Activated CD4-positive, CD25-positive, alpha-beta regulatory T cell (primary cell): ENCODE measurements at places on chromosomes 11 and 22.

DNA sequence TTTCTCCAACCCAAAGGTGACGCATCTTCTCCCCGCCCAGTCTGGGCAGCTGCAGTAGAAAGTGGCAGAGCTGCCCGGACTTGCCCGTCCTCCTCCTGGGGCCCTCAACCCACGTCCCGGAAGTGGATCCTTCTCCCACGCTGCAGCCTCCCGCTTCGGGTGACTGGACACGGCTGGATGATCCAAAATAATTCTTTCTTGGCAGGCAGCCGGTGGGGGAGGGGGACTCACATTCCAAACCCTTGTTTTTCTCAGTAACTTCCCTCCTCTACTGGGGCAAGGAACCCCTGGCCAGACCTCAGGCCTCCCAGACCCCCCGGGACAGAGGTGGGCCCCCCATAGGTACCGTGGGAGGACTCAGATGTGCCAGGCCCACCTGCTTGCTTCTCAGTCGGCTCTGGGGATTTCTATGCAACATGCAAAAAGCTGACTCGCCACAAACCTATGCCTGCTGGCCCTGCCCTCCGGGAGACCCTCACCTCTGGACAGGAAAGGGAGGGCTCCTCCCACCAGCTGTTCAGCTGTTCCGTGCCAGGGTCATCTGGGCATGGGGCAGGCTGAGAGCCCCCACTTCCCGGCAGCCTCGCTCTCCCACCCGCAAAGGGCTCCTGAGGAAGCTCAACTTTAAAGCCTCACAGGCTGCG lies 1.4 kb downstream of the PLXNB2 start:
- no peak for DNase-seq

DNA sequence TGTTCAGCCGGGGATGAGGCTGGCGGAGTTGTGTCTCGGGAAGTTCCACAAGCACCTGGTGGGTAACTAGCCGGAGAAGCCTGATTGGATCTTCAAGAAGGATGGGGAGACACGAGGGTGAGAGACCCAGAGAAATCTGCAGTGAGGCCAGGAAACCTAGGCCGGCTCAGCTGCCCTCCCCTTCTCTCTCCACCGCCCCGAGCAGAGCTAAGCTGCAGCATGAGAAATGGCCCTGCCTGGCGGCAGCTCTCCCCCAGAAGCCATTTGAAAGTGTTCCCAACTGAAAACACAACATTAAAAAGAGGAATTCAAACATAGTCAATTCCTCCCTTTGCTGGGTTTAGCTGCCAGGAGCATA lies 77.8 kb upstream of the SHISAL1 start:
- DNase-seq: no peak

DNA sequence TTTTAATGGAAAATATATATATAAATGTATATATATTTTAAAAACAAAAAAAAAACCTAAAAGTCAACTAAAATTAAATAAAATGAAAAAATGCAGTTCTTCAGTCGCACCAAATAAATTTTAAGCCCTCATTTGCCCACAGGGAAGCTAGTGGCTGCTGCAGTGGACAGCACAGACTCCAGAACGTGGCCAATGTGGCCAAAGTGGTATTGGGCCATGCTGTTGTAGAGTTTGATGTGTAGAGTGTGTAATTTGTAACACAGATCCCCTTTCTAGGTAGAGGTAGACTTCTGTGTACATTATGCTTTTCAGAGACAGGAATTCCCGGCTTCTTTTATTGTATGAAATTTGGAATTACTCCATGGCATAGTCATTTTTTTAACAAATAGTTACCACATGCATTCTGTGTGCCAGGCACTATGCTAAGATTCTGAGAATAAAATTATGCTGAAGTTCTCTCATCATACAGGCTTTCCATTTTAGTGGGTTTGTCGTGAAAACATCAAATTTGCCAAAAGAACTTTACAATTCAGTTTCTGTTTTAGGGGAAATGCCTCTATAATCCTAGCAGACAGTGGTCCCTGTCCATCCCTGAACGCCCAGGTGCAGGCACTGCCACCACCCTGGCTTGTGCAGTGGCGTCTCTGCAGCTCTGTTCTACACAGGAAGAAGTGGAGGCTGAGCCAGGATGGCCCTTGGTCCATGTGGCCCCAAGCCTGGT lies 68.5 kb downstream of the MED15 start:
- no peak for DNase-seq

GRCh38 chr11:111603611-111604130 lies 1.4 kb downstream of the SIK2 start:
- no peak for DNase-seq

- DNase-seq: no peak
Observed at GRCh38 chr11:11427542-11427941, 74.5 kb upstream of the CSNK2A3 start.

DNA sequence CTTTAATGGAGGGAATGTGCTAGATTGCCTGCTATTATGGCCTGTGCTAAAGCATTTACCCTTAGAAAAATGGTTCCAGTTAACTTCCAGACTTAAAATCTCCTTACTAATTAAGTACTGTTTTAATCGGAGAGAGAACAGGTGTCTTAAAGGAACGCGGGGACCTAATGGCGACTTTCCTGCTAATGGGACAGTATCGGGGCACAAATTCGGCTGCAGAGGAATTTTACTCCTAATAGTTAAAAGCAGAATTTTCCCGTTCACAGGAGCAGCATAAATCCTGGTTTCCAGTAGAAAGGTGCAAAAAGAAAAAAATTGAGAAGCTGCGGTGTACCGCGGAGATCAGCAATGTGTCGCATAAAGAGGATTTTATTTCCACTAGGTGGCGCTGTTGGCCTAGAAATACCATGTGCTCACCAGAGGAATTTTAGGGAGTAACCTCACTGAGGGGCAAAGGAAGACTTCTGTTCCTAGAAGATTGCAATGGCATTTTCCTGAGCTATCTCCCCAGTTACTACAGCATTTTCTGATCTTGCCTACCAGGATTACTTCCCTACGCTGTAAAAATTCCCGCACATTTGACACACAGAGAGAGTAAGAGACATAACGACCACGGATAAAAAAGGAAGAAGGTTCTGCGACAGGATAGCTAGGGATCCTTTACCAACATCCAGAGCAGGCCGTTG lies 44.5 kb downstream of the ZNF280B start:
- DNase-seq: peak; percentile 7

- DNase-seq: no peak
Observed at GRCh38 chr11:1116666-1117390, 40.9 kb upstream of the MUC5AC start.

- no peak for DNase-seq
Observed at GRCh38 chr22:20751185-20751851, 22.6 kb upstream of the SERPIND1 start.

DNA sequence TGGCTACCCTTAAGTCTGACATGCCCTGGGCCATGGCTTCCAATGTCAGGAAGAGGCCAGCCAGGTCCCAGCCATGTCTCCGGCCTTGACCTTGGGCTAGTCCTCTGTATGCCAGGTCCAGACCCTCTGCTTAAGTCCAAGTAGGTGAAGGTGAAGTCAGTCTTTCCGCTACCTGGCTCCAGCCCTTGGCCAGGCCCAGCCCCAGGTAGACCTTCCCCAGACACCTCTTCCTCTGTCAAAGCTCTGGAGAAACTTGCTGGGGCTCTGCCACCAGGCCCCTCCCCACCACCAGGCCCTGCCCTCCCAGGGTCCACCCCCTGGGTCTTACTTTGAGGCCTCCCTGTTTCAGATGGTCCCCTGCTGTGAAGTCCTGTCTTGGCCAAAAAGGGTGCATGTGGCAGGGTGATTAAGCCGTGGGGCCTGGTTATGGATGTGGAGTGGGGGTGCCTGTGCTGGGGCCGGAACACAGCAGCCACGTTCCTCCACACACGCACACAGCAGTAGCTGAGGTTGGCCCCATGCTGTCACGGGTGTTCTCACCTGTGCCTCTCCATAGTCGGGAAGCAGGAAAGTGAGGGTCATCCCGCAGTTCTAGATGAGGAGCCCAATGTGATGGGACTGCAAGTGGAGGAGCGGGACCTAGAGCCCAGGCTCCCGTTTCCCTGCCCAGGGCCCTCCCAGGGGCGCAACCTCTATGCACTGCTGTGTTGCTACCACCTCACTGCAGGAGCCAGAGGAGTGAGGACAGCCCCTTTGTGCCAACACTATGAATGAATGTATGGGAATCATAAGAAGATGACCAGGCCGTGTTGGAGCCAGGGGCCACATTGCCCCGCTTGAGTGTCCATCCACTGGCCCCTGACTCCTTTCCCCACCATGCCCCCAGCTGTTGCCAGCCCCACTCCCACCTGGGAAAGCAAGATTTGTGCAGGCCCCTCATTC lies 72.2 kb downstream of the LINC01488 start:
- DNase-seq: no peak

DNA sequence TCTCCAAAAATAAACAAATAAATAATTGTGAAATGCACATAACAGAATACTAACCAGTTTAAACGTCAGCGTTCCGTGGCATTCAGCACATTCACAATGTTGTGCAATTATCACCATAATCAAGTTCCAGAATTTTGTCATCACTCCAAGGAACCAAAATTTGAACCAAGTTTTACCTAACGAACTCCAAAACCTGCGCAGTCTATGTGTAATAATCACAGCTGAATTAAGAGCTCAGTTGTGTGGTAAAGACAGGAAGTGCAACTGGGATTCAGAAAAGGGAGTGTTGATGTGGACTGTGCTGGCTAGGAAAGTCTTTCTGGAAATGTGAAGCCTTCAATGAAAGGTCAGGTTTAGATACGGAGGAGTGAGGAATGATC lies 5.4 kb upstream of the MCAM start:
- no peak for DNase-seq

DNA sequence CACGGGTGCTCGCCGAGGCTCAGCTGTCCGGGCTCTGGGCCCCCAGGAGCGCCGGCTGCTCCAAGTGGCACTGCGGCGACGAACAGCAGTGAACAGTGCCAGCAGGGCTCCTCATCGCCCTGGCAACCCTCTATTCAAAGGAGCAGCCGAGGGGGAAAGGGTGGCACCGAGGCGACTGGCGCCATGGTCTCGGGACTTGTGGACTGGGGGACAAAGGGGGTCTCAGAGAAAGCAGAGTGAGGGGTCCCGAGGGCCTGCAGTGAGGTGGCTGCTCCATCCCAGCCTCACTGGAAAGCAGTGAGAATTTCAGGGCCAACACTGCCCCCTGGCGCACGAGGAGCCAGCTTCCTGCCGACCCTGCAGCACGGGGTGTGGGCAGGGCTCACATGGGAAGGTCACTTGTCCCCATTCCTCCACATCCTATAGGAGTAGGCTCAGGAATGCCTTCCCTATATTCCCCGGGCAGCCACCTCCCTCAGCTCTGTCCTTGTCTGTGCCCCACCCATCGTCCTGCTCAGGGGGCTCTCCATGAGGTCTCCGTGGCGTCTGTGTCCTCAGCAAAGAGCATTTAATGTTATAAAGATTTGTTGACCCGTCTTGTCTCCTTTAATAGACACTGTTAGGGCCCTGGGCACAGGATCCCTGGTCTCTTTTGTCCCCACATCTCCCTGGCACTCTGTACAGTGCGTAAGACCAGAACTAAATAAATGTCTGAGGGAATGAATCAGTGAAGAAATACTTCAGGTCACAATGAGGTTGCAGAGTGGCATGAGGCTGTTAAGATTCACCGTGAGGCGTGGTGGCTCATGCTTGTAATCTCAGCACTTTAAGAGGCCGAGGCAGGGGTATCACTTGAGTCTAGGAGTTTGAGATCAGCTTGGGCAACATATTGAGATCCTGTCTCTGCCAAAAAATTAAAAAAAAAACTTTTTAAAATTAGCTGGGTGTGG lies 26.4 kb downstream of the LRFN4 start:
- peak; percentile 21 for DNase-seq

DNA sequence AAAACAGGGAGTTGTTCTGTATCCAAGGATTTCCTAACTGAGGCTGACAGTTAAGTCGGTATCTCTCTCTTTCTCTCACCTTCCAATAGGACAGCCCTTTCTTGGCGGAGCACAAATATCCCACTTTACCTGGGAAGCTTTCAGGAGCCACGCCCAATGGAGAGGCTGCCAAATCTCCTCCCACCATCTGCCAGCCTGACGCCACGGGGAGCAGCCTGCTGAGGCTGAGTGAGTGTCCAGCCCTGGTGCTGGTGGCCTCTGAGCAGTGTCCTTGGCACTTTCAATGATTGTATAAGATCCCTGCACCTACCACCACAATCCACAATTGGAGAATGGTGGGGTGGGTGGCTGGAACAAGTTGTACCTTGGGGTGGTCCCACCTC lies 33.7 kb downstream of the CYB5R2 start:
- no peak for DNase-seq

- no peak for DNase-seq
Observed at GRCh38 chr11:131776211-131776610, 405.8 kb downstream of the NTM start.

DNA sequence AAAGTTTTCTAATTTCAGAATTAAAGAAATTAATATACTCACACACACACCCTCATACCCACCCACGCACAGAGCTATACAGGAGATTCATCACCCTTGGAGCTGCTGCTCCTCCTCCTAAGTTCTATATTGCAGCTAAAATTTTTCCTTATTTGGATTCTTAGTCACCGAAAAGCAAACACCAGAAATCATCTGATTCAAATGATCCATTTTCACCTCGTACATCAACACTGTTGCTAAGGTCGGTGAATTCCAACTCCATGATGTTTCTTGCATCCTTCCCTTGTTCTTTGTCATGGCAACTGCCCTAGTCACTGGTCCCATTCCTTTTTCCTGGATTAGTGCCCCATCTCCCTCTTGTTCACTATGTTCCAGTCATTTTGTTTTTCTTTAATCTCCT lies 286.2 kb downstream of the GRM5 start:
- DNase-seq: no peak

DNA sequence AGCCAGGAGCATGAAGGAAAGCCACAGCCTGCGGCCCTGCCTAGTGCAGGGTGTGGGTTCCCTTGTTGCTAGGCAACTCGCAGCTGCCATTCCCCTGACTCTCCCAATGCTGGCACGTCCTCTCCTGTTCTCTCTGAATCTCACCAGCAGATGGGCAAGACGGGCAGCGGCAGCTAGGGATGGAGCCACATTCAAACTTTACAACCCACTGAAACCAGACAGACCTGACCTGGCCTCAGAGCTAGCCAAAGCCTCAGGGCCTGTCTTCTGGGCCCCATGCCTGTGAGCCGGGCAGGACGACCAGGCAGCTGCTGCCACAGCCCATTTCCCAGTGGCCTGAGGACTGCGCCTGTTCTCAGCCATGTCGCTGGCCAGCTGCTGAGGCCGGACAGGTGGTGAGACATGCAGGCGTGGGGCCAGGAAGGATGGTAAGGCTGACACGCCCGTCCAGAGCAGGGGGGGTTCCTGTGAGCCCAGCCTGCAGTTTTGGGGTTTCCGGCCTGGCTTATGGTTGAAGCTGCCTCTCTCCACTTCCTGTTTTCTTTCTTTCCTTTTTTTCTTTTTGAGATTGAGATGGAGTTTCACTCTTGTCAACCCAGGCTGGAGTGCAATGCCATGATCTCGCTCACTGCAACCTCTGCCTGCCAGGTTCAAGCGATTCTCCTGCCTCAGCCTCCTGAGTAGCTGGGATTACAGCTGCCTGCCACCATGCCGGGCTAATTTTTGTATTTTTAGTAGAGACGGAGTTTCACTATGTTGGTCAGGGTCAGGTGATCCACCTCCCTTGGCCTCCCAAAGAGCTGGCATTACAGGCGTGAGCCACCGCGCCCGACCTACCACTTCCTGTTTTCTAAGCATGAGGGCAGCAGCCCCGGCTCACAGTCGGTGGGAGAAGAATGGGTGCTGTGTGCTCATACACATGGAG lies 4.1 kb downstream of the SUN2 start:
- DNase-seq: peak; percentile 56
